Dermis microvascular lymphatic vessel endothelial cell (primary cell): ENCODE measurements at places on chromosomes 5 and 9.

DNA sequence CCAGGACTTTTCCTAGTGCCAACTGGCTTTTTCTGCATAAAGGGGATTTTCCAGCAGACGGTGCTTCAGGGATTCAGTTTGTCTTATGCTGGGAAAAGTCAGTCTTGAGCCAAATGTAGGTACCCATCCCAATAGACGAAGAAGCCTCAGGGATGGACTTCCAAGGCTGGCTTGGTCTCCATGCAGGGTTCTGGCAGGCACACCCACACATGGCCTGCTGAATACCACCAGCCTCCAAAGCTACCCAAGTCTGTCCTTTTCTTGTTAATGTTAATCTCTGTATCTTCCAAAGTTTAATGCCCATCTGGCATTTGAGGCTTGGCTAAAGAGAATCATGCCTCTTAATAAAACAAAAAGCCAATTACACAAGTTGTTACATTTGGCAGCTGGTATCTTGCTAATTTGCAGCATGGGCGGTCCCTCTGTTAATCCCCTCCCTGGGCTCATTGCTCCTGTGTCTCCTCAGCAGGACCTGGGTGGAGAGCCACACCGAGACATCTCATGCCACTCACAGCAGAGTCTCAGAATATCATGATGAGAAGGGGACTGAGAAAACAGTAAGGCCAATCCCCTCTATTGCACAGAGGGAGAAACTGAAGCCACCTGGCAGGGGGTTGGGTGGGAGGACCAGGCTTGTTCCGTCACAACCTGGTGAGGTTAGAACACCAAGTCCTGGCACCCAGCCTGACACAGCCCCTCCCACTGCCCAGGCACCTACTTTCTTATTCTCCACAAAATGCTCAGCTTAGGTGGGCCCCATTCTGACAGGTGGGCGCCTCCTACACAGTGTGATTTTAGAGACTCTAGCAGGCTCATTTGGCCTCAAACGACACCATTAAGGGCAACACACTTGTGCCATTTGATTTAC, 243.2 kb downstream of the FSTL4 start:
- no peak for DNase-seq

GRCh38 chr5:87007737-87008136, 259.9 kb upstream of the RASA1 start:
- DNase-seq, result no peak

DNA sequence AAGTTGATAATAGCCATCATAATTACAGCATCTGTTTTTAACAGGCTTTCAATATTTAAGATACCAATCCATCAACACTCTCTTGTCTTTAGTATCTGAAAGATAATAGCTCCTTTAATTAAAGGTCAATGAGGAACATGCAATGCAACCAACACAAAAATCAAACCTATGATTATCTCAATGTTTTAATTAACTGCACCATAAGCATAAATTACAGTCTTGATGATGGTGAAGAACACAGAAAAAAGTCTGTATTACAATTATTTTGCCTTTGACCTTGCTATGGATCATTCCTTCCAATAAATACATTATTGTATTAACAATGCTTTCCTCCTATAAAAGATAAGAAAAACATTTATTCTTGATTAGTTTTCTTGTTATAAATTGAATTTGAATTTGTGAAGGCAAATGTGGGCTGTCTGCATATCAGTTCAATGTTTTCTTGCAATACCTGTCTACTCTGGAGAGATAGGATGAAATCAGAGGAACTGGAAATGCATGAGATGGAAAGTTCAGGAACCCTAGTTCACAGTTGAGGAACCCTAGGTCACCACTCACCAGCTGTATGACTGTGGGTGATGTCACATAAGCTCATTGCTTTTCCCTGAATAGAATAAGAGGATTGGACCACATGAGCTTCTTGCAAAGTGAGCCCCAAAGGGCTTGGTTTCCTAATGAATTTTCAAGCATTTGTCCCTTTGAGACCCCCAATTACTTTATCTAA, 58.5 kb upstream of the ANXA1 start:
- no peak for DNase-seq

- no peak for DNase-seq
Observed at GRCh38 chr9:69317894-69318293, 7.1 kb upstream of the ENTREP1 start.

- DNase-seq, result no peak
Observed at GRCh38 chr9:77472646-77473045, 175.5 kb downstream of the GNA14 start.

DNA sequence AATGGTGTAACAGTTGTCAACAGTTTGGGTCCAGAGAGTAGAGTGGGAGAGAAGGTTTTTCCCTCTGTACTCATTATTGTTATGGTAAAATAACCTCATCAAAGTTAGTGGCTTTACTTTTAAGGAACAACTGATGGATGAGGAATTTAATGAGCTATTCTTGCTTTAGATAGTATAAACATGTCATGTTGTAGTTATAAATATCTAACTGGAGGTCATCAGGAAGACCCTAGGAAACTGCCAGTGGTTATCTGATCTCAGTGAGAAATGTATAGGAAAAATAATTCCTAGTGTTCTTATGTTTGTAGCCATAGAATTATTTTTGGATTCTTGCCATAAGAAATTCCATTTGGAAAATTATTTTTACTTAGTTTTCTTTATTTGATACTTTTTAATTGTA, 4.1 kb downstream of the ERCC6L2 start:
- peak; percentile 61 for DNase-seq

DNA sequence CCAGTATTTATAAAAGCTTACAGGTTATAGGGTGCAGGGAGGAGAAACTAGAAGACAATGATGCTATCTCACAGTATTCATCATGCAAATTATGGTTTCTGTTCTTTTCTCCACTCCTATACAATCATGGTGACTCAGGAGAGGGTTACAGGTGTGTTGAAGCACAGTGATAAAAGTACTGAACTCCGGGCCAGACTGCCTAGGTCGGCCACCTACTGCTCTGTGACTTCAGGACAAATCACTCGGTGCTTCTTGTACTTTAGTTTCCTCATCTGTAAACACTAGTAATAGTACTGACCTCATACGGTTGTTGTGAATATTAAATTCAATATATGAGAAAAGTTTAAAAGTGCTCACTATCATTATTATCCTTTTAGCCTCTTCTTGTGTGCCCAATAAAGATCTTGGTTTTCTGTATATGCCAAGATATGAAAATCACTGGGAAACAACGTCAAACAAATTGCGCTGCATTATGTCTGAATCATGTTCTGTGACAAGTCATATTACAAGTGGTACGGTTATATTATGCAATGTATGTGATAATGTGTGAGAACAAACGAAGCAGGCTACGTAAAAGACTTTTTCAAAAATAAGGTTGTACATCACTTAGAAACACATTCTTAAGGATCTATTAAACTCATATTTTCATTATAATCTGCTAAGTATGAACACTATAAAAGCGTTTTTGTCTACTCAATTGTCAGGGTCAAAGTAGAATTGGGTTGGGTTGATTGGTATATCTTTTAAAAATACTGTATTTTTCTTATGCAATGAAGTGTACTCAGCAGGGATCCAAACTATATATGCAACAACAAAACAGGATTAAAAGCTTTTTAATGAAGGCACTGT, 153.3 kb downstream of the EFNA5 start:
- no peak for DNase-seq

- no peak for DNase-seq
Observed at GRCh38 chr9:36878986-36879982, 154.8 kb downstream of the PAX5 start.

GRCh38 chr5:3787604-3788003, 192.0 kb downstream of the IRX1 start:
- DNase-seq, result no peak

- DNase-seq, result no peak
Observed at GRCh38 chr5:74130155-74130897, 504.3 kb downstream of the ARHGEF28 start.

DNA sequence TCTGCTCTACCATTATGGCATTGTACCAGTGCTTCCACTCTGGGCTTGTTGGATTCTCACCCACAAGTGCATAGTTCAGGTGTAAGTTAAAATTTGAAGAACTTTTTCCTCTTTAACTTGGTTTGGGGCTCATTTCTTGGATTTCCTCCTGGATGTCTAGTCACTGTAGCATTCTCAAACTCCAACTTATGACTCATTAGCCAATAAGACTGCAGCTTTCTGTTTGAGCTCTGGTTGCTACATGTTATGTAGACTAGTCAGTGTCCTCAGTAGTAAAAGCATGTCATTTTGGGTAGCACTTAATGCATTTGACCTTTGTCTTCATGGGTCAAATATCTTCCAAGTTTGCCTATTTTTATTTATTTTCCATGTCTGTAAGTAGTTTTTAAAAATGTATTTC, 790.8 kb downstream of the BRINP1 start:
- no peak for DNase-seq

DNA sequence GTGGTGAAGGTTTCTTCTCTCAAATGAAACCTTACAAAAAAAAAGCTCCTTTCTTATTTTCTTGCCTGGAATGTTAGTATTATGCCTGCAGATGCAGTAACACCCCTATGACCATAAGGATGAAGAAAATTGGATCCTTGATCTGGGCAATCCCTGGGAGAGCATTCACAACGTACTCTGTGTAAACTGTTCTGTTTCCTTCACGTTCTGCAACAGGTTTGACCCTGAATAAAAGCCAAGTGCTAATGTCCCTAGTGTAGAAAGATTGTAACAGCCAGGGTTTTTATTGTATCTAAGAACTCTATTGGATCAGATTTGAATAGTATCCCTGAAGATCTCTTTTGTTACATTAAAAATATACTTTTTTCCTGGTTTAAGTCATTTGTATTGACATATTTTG, 1639.6 kb upstream of the ACO1 start:
- no peak for DNase-seq

DNA sequence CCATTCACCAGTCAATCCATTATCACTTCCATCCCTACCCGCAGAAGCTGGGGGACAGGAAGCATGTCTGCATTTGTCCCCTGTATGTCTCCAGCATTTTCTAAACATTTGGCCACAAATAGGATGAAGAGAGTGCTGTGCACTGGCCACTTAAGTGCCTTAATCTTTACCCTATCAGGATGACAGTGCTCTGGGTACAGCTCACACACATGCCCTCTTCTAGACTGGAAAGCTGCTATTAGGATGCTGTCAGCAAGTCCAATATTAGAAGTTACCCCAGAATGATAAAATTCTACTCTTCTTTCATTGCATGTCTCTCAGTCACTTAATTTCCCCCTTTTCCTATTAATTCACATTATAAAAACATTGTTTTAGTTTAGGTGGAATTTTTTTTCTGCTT, 168.4 kb downstream of the RASEF start:
- DNase-seq, result no peak

- peak; percentile 36 for DNase-seq
Observed at GRCh38 chr9:33924978-33925797, 108.2 kb downstream of the UBE2R2 start.

DNA sequence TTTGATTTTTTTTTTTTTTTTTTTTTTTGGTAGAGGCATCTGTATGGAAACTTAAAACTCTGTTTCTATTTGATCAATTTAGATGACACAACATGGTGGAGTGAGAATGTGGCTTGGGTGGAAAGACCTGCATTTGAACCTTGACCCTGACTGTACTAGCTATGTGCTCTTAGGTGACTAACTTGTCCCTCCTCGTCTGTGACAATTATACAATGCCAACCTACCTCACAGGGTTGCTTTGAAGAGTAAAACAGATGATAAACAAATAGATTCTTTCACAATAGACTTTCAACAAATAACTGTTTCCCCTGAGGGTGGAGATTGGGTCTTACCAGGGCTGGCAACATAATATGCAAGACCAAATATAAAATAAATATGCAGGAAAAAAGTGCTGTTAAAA, 109.3 kb downstream of the CRB2 start:
- DNase-seq, result no peak

- no peak for DNase-seq
Observed at GRCh38 chr5:138639326-138639725, 64.1 kb upstream of the HSPA9 start.

GRCh38 chr5:96067251-96067650, 105.6 kb upstream of the ELL2 start:
- DNase-seq, result no peak

- no peak for DNase-seq
Observed at GRCh38 chr9:134442486-134443173, 116.4 kb downstream of the RXRA start.

- DNase-seq, result no peak
Observed at GRCh38 chr5:77424921-77425320, 67.2 kb downstream of the WDR41 start.

GRCh38 chr5:55289808-55290207, 17.7 kb downstream of the DHX29 start:
- no peak for DNase-seq

DNA sequence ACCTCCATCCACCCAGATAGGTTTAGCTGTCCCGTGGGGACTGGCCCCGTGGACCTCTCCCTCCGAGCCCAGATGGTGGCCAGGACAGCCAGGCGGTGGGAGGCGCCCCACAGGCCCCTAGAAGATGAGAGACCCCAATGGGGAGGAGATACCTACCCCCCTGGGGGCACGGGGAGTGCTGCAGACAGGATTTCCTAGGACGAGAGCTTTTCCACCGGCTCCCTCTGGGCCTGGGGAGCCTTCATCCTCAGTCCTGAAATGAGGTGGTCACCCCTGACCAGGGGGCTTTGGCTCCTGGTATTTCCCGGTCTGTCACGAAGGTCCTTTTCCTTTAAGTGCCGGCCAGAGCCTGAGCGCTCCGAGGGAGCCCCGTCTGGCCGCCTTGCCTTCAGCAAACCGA, 46.8 kb downstream of the MRPL36 start:
- DNase-seq, result no peak

DNA sequence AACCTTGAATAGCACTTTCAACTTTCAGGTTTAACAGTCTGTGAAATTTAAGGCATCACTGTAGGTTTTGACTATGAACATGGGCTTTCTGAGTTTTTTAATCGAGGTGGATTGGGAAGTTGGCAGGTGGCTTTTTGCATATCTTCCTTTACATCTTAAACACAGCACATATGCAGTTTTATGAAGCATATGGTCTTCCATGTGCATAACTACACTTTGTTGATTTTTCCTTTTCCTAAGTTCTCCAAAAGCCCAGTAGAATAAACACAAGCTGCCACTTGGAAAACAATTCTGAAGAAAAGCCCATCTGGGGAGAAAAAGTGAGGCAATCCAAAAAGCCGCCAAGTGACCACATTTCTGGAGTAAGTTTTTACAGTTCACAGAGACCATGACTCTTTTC, 236.5 kb upstream of the IL12B start:
- no peak for DNase-seq

DNA sequence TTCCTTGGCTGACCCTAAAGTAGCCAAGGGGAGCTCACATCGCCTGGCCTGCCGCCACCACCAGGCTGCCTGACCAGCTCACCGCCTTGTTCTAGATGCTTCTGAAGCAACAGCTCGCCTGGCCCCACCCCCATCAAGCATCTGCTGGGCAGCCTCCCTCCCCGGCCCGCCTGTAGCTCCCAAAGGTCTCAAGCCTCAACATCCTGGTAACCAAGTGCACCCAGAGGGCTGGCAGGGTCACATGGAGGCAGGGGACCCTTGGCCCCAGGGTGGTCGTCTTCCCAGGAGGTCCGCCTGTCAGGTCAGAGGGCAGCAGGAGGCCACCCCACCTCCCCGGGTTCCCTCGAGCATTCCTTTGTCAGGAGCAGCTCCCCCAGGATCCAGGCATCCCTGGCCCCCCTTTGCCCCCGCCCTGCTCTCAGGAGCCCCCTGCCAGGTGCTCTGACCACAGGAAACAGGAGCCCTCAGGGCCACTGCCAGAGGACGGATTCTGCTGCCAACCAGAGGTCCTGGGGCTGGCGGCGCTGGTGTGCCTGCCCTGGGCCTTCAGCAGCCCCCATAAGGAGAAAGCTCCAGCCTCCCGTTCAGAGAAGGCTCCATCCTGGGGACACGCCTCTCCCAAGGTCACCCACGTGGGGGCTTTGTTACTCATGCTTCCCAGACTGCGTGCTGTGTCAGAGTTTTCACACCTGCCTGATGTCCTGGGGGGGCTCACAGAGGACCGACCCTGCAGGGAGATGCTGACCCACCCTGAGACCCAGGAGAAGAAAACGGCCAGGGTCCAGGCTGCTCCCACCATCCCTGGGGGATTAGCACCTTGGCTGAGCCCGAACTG, 3.5 kb upstream of the LRRC14B start:
- DNase-seq, result no peak
